ENCODE measurements at places on chromosomes 5 and 9.

DNA sequence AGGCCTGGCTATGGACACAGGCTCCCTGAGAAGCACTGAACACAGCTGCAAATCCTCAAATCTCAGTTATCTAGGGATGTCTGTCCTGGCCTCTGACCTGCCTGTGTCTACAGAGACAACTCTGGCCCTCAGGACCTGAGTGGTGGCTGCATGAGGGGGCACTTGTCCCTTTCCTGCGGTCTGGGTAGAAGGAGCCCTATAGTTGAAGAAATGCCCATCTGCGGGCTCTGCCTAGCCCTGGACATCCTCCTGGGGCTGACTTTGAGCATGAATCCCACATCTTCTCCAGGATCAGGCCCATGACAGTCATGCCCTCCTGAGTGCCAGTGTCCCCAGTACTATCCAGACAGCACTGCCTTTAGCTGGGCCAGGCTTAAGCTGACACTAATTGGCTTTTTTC is 10.0 kb downstream of the DNAJB5 start:
- DNase-seq: no peak

DNA sequence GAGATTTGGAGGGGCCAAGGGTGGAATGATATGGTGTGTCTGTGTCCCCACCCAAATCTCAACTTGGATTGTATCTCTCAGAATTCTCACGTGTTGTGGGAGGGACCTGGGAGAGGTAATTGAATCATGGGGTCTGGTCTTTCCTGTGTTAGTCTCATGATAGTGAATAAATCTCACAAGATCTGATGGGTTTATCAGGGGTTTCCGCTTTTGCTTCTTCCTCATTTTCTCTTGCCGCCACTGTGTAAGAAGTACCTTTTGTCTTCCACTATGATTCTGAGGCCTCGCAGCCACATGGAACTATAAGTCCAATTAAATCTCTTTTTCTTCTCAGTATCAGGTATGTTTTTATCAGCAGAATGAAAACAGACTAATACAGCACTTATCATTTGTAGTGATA is 29.5 kb upstream of the SPIN1 start:
- DNase-seq: no peak

- no peak for DNase-seq
Measured at GRCh38 chr9:94741866-94742265, 15.4 kb downstream of the AOPEP start.

DNA sequence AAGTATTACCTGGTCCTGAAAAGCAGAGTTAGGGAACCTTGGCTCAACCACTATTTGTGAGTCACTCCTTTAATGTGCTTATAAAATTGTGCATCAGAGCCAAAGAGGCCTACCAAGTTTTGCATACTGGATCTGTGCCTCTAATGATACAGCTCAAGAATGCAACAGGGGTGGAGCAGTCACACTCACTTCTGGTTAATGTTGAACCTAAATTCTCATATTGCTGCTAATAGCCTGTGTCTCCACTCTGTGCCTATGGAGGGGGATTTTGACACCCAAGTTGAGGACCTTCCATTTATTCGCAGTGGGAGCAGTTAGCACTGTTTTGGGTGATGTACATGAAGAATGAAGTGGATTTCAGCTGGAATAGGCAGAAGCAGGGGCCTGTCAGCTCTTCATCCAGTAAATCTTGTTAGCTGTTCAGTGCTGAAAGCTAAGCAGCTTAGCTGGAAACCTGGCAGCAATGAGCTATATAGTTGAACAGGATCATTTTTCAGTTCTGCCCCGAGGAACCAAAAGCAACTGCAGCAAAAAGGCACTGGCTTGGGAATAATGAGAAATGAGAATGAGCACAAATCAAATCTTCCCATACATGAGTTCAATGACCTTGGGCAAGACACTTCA is 9.7 kb downstream of the SH3TC2 start:
- no peak for DNase-seq

DNA sequence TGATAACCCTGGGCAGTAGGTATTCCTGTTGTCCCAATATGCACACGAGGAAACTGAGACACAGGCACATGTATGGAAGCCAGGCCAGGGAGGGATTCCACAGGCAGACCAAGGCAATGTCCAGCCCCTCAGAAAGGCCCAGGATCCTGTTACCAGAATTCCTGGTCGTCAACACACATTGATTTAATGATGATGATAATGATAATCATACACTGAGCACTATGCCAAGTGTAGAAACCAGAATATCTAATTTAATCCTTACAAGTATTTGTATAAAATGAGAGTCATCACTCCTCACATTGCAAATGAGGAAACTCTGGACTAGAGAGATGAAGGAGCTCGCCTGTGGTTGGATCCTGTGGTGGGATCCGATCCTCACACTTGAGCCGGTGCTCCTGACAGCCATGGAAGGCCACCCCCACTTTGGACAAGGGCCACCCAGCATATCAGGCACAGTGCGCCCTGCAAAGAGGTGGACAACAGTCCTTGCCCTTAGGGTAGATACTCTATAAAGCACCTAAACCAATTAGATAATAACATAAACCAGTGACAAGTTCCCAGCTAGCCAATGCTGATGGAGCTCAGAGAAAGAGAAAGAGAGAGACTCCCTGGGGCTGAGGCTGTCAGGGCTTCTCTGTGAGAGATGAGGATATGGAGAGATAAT is 185.3 kb downstream of the SLIT3 start:
- no peak for DNase-seq

DNA sequence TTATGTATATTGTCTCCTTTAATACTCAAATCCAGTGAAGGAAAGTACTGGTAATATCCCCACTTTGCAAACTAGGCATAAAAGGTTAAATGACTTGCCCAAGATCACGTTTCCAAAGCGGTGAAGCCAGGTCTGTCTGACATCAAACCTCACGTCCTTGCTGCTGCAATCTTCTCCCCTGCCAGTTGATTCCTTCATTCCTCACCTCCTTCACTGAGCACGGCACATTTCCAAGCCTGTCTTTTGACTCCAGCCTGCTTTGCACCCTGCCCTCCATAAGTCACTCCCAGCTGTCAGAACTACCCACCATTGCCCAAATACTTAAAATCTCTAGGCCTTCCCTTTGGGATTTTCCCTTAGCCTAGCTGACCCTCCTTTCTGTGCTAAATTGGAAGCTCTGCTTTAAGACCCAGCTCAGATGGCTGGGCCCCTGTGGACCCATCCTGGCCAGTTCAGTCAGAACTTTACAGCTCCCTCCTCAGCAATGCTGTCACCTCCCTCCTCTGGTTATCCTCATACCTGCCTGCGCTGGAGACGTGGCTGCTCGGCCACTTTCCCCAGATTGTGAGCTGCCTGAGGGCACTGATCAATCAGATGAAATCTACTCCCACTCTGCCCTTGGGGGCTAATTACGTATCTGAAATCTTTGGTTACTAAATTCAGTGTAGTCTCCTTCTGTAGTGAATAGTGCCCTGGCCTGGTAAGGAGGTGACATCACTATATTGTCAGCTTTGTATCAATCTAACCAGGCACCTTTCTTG is 51.2 kb downstream of the SLC36A1 start:
- DNase-seq: no peak

DNA sequence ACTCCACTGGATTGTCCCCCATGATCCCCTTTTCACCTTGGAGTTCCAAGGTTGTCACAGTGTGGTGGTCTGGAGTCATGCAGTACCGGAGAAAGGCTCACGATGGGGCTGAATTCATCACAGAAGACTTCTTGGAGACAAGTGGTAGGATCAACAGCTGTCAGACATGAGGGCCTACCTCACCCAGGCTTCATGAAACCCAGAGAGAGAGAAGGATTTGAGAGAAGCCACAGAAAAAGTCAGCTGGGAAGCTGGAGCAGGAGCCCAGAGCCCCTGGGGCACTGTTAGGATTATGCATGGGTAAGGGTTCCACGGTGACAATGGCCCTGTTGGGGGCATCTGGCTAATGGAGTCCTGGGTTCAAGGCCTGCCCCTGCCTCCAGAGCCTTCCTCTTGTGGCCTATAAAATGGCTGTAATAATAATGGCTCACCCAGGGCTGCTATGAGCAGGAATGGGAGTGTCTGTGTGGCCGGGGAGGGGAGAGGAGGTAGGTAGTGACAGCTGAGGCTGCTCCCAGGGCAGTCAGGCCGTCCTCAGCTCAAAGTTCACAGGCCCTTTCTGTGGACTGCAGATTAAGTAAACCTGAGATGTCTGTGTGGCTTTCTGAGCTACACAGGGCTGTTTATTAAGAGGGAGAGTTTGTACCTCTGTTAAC is 910 bp downstream of the TRIM14 start:
- DNase-seq: no peak

GRCh38 chr9:70228118-70228517 is 30.7 kb upstream of the SMC5 start:
- DNase-seq: no peak

GRCh38 chr5:148816782-148817181 is 9.6 kb upstream of the ADRB2 start:
- no peak for DNase-seq

GRCh38 chr5:120528609-120529008 is 64.5 kb downstream of the PRR16 start:
- no peak for DNase-seq

DNA sequence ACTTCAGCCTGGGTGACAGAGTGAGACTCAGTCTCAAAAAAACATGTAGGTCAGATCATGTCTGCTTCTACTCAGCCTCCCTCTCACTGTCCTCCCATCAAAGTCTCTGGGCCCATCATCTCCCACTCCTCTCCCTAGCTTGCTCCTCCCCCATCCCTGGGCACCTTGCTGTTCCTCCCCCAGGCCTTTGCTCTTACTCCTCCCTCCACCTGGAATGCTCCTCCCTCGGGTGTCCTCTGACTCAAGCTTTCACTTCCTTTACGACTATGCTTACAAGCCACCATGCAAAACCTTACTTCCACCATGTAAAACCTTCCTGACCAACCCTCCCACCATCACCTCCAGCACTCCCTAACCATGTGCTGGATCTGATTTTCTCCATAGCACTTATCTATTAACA is 51.5 kb downstream of the MTMR12 start:
- DNase-seq: no peak

- DNase-seq: no peak
Measured at GRCh38 chr9:125630436-125630835, 76.6 kb downstream of the MAPKAP1 start.

DNA sequence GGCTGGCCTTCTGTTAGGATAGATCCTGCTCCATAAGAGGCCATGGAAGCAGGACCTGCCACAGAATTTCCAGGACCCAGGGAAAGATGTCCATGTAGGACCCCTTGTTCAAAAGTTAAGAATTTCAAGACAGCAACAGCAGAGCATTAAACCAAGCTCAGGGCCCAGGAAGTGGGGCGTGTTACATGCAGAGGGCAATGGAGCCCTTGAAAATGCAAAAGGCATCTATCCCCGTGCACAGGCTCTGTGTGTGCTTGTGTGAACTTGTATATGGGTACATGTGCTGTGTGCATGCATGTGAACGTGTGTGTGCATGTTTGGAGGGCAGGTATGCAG is 14.4 kb upstream of the NKD2 start:
- DNase-seq: no peak

DNA sequence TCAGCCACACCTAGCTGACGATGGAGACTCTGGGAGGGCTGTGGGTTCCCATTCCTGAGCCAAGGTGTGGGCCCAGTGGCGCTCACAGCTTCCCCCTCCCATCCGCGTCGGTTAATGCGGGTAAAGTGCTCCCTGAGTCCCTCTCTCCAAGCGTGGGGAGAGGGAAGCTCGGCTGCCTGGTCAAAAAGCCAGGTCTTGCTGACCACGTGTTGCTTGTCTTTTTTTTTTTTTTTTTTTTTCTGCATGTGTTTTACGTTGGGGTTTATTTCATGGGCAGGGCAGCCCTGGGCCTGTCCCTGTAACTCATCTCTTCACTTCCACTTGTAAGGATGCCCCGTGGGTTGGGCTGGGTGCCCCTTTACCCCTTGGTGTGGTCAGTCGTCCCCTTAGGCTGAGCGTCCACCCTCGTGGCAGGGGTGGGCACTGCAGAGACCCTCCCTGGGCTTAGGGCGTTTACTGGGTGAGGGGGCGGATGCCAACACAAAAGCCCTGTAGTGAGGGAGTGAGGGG is 11.9 kb downstream of the NKD2 start:
- DNase-seq: no peak

DNA sequence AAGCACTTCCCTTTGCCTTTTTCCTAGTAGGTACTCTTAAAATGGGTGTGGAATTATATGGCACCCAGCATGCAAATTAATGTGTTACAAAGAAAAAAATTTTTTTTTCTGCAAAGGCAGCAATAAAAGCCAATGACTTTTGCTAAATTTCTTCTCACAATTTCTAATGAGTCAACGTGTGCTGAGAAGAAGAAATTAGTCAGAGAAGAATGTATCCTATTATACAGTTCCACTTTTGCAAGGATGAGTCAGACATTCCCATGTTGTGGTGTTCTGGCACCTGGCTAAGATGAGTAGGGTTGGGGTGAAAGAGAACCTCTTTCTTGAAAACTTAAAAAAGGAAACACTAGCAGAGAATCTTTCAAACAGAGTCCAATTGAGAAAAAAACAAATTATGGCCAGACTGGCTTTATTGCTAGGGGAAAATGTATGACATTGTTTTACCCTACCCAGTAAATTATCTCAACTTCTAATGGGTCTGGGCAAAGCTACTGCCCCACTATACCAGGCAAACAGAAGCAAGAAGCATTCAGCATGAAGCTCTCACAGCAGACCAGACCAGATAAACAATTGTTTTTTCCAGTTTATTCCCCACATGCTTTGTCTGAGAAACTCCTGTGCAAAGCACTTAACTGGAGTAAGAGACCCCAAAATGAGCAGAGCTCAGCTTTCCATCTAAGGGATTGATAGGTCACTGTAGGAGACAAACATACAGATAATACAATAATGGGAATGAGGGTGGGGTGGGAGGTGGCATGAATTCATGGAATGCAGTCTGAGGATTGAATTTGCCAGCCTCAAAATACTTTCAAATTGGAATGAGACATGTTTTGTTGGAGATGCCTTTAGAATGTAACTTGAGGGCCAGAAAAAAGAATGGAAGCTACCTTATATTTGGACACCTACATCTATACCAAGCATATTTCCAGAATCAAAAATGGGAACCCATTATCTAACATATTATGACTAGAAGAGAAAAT is 220.8 kb upstream of the RFX3 start:
- DNase-seq: no peak

GRCh38 chr5:53438486-53439472 is 41.6 kb upstream of the FST start:
- DNase-seq: no peak

- DNase-seq: no peak
Measured at GRCh38 chr9:114697951-114698351, 16.0 kb upstream of the TEX48 start.

- no peak for DNase-seq
Measured at GRCh38 chr5:41797662-41798061, 72.6 kb downstream of the OXCT1 start.

DNA sequence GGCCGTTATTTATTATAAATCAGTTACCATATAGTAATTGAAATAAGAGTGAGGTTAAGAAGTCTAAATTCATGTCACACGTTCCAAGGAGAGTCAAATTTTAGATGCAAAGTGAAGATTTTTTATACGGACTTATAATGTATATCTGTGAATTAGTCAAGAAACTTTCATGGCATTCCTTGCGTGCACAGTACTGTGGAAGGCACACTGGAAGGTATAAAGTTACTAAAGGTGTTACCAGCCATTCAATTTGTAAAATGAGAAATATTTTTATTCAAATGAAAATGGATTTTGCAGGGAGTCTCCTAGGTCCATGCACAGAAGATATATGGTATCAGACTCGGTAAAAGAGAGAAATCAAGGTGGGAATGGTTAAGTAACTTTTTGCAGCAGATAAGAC is 408.1 kb upstream of the CTNND2 start:
- no peak for DNase-seq

- no peak for DNase-seq
Measured at GRCh38 chr5:1668141-1668721, 131.4 kb downstream of the MRPL36 start.

- no peak for DNase-seq
Measured at GRCh38 chr5:96903300-96903699, 27.0 kb downstream of the ERAP2 start.

- no peak for DNase-seq
Measured at GRCh38 chr5:21806943-21807342, 1046.2 kb downstream of the CDH12 start.

Data from effector memory CD4-positive, alpha-beta T cell (primary cell).